Cortex of kidney (tissue), 1 donor: ENCODE measurements at places on chromosomes 2 and 18.

GRCh38 chr2:201985728-201986462, 47.8 kb upstream of the FZD7 start:
- no peak for DNase-seq

DNA sequence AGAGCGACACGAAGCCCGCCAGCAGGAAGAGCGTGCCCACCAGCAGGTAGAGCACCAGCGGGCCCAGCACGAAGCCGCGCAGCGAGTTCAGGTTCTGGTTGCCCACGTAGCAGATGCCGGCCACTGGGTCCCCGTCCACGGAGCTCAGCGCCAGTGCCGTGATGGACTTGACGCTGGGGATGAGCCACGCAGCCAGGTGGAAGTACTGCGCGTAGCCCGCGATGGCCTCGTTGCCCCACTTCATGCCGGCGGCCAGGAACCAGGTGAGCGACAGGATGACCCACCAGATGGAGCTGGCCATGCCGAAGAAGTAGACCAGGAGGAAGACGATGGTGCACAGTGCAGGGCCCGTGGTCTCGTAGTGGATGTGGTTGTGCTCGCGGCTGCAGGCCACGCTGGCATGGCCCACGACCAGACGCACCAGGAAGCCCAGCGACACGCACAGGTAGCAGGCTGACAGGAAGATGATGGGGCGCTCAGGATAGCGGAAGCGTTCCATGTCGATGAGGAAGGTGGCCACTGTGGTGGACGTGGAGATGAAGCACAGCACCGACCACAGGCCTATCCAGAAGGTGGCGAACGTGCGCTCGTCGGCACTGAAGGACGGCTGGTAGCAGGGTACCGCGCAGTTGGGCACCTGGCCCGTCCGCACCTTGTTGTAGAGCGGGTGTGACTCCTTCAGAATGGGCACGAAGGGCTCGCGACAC, 2.1 kb downstream of the FZD5 start:
- no peak for DNase-seq

DNA sequence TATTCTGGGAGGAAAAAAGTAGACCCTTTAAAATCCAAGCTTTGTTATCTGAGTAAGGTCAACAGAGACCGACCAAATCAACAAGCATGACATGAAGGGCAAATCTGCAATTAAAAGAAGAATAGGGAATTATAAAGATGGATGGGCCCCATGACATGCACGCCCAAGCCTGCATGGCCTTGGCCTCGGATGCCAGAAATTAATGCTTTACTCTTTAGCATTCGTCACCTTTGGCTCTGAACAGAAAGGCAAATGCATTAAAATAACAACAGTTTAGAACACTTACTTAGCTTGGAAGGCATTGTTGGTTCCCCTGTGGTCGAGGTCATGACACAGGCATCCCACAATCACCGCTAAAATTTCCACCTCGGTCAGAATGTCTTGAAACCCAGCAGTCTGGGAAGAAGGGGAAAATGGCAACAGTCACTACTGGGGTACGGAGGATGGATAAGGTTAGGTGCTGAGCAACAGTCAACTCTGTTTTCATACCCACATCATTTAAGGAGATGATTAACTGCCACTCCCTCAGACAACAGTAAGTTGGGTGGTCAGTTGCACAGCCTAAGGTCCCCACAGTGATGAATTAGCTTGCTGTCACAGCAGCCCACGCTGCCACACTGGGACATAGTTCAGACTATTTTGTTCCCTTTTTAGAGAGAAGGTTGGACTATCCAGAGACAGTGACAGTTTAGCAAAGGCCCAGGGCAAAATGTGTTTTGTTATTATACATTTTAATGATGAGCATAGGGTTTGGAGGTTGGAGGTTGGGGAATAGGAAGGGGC, 319.1 kb downstream of the AGPS start:
- no peak for DNase-seq

DNA sequence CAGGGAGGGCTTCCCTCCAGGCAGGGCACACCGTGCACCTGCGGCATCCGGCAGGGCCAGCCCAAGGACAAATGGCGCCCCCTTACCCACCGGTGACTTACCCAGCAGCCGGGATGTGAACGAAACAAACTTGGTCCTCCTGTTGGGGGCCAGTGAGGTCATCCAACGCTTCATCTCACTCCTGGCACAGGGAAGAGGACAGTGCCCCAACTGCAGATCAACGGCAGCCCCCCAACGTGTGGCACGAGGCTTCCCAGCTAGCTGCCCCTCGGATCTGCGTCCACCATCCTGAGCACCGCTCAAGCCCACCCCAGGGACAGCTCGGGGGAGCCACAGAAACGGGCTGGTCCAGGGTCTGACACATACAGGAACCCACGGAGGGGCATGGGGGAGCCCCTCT, 12.0 kb downstream of the SNORC start:
- no peak for DNase-seq

- no peak for DNase-seq
Observed at GRCh38 chr2:17901246-17901645, 22.8 kb downstream of the KCNS3 start.

GRCh38 chr18:8870528-8870927, 165.2 kb downstream of the MTCL1 start:
- DNase-seq: no peak

GRCh38 chr2:9809448-9810088, 33.7 kb upstream of the TAF1B start:
- no peak for DNase-seq

GRCh38 chr18:50792885-50793284, 26.9 kb downstream of the MRO start:
- no peak for DNase-seq

- no peak for DNase-seq
Observed at GRCh38 chr2:62145478-62146100, 50.3 kb upstream of the B3GNT2 start.

GRCh38 chr2:148903294-148903693, 28.3 kb downstream of the KIF5C start:
- no peak for DNase-seq

DNA sequence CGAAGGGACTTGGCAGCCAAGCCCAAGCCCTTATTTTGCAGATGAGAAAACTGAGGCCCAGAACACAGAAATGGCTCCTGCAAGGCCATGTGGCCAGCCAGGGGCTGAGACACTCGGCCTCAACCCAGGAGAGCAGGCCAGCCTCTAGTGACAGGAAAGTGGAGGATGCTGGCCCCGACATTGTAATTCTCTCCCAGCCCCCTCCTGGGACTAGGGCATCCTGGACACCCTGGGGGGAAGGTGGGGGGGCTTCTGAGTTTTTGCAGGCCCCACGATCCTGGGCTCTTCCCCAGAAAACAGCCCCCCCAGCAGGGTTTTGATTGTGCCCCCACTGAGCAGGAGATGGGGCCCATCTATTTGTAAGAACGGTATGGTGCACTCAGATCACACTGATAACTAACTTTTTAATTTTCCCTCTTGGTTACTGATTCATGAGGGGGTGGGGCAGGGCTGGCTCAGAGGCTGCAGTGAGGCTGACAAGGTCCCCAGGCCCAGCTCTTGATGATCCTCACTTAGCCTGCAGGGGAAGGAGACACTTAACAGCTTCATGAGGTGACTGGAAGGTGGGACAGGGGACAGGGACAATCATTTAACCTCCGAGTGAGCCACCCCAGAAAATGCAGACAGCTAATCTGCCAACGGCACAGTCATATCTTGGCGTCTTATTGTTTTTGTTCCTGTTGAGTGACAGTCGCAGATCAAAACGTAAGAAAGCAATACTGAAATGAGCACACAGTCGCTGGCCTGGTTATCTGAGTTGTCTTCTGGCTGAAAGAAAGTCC, 18.9 kb downstream of the SMAD7 start:
- no peak for DNase-seq

GRCh38 chr2:37870829-37871228, 54.3 kb upstream of the RMDN2 start:
- no peak for DNase-seq

- DNase-seq: no peak
Observed at GRCh38 chr2:240911641-240912265, 5.6 kb downstream of the CROCC2 start.

- DNase-seq: no peak
Observed at GRCh38 chr2:189662669-189663226, 1.5 kb downstream of the ASNSD1 start.

- no peak for DNase-seq
Observed at GRCh38 chr2:133666621-133667020, 98.4 kb upstream of the NCKAP5 start.
